ENCODE measurements at places on chromosomes 6 and 20.

- DNase-seq = no peak
Measured at GRCh38 chr6:106537662-106538061, 91.6 kb downstream of the RTN4IP1 start.

DNA sequence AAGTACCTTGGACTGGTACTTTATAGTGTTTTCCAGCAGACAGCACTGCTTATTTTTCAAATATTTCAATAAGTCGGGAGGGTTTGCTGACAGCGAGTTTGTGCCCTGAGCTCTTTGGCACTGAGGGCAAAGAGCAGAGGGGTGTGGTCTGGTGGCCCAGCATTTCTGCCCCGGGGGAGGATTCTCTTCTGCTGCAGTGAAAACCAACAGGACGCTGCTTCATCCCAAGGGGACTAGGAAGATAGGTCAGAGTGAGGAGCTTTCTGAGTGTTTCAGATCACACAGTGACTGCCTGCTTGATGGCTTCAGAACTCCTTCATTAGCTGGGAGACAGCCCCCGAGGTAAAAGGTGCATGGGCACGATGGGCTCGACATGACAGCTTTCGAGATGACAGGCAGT, 8.6 kb downstream of the ULBP2 start:
- no peak for DNase-seq

DNA sequence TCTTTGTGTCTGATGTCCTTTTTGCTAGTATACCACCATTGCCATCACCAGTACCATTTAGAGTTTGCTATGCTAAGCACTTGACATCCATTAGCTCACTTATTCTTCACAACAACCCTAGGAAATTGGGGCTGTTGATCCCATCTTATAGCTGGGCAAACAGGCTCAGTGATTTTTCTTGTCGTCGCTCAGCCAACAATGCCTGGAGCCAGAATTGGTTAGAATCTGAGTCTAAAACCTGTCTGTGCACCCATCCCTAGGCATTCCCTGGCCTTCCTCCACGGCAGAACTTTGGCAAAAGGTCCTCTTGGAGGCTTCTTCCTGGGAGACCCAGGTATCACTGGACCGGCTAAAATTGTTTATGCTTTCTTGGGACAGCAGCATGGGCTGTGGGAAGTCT, 20.9 kb downstream of the PHF20 start:
- no peak for DNase-seq

- DNase-seq = no peak
Measured at GRCh38 chr6:34565722-34566137, 9.6 kb upstream of the SPDEF start.
